ENCODE measurements at places on chromosomes 16 and 17.
A peak's percentile ranks its signal among the peaks of the same experiment; 100 is the strongest.

GRCh38 chr16:1225051-1225451 lies at the start of gene TPSG1:
Gene TPSG1, minus strand, starts transcription at chr16:1225268. Its CDS starts 16 bp downstream, at chr16:1225252.
- DNase-seq = no peak

DNA sequence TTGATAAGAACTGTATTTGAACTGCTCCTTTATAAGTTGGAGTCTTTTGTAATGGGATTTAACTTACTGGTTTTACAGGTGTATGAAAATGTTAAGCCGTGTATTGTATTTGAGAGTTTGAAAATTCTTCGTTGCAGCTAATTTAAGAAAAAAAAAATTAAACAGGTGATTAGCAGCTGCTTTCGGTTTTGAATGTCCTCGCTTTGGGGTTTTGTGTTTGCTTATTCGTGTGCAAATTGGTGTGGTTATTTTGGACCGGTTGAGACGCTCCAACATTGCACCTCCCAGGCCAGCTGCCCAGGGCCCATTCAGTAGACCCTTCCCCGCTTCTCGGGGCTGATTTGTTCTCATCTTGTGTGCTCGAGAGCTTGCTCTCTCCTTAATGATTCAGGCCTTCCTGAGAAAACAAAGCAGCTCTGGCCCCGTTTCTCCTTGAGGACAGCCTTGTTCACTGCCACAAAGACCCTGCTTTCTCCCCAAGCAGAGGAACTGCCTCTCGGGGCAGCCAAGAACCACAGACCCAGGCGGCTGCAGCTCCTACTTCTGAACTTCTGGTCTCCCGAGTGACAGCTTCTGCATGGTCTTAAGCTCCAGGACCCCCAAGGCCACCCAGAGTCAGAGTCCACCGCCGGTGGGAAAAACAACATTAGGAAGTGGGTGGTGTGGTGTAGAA lies 100.5 kb downstream of the MSI2 start:
- no peak for DNase-seq

DNA sequence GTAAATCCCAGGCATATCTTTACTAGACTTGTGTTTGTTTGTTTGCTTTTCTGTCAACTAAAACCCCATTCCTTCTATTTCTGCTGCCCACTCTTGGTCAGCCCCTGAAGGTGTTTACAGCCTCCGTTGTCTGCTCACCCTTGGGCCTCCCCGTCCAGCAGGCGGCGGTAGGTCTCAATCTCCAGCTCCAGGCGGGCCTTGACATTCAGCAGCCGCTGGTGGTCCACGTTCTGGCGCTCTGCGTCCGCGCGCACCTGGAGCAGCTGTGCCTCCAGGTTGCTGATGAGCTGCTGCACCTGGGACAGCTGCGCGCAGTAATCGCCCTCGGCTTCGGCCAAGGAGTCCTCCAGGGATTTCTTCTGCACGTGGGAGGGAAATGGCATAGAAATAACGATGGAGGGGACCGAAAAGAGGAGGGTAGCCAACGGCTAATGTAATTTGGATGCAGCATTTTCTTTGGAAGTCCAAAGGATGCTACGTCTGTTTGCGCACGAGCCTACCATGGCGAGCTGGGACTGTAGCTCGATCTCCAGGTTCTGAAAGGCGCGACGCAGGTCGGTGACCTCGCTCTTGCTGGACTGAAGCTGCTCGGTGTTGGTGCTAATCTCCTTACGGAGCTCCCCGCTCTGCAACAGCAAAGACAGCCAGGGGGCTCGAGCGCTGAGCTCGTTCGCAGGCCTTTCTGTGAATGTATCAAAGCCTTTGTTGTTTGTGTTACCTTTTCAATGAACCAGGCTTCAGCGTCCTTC lies 3.9 kb downstream of the KRT12 start:
- no peak for DNase-seq

- no peak for DNase-seq
These were observed 33.4 kb downstream of the PRMT7 start for GRCh38 chr16:68344252-68344651.

GRCh38 chr17:69870091-69870530 lies 204.9 kb upstream of the KCNJ16 start:
- no peak for DNase-seq

- DNase-seq = no peak
These were observed 123.0 kb downstream of the C16orf95 start for GRCh38 chr16:87194172-87194571.

DNA sequence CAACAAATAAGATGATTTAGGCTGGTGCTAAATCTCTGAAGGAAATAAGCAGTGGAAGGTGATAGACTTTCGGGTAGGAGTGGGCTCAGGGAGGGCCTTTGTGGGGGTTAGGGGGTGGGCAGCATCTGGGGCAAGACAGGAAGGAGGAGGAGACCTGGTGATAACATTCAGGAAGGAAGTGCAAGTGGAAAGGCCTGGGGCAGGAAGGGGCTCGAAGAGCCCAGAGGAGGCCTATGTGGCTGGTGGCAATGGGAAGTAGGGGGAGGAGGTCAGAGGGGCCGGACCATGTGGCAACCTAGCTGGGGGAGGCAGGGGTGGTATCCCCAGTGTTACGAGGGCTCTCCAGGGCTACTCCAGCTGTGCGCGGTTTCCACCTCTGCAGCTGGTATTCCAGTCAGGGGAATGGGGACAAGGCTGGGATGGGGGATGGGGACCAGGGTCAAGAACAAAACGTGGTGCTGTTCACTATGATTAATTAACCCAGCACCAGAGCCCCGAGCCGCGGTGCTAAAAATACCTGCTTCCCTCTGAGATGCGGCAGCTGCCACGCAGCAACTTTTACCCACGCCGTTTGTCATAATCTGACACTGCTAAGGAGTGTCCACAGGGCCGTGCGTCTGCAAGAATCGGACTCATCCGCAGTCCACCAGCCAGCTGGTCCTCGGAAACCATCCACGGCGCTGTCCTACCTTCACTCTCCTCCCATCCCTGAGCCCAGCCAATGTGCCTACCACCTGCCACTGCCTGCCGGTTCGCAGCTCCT lies 5.2 kb upstream of the CCDC182 start:
- no peak for DNase-seq

DNA sequence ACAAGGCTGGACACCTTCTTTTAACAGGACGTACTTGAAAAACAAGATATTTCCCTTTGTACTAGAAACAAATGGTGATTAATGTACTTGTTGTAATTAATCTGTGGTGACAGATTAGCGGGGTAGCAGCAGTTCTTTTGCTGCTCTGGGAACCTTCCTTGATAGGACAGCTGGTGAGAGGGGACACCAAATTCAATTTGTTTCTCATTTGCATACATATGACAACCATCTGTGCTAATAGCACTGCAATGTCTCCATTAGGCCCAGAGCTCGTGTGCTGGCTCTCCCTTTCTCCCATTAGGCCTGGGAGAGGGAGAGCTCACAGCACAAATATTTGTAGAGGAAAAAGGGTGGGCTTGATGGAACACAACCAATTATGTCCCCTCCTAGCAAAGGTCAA lies 221.0 kb upstream of the HS3ST3A1 start:
- DNase-seq = no peak

DNA sequence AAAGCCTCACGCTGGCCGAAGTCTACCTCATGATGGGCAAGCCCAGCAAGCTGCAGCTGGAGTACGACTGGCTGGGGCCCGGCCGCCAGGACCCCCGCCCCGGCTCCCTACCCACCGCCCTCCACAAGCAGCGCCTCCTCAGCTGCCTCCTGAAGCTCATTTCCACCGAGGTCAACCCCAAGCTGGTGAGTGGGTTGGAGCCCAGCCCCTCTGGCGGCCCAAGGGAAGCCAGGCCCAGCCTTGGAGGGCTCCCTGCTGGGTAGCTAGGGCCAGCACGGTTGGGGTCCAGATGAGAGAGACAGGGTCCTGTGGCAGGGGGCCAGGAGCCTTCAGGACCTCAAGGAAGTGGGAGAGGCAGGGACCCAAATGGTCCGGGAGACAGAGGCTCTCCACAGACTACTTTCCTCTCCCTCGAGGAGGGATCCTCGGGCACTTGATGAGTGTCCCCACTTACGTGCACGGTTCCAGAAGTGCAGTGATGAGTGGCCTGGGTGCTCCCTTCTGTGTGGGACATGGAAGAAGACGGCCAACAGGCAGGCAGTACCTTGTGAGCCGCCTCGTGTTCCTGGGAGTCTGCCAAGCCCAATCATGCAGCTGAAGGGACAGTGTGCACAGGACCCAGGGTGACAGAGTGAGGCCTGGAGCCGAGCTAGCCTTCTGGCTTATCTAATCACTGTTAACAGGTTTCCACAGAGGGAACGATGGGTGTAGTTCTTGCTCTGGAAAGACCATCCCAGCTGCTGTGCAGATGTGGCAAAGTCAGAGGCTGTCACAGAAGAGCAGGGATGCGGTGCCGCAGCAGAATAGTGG lies 21.1 kb upstream of the JPT2 start:
- no peak for DNase-seq

DNA sequence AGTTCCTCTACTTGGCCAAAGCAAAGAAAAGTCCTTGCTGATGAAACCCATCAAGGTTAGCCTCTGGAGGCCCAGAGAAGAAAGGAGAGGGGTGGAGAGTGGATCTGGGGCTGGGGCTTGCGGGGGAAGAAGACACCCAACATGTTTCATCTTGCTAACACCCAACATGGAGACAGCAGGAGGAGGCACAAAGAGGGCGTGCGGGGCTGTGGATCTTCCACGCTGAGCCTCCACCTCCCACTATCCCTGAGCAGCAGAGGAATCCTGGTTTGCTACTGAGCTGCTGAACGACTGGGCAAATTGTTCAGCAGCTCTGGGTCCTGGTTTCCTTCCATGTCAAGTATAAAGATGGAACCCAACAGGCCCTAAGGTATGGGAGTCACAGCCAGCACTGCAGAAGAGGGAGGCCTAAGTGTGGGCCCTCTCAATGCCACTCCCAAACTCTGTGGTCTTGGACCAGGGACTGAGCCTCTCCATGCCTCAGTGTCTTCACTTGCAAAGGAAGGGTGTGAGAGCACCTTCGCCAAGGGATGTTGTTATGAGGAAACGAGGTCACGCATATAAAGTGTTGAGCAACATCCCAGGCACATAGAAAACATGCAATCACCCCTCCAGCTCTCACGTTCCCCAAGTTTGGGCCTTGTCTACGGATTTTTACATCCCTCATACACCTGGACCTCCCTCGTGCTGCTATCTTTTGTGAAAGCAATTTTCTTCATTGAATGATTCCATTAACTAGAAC lies 122.5 kb downstream of the XYLT1 start:
- no peak for DNase-seq

- DNase-seq = peak; percentile 62
These were observed 585 bp downstream of the MLKL start for GRCh38 chr16:74700116-74700437.

- DNase-seq = no peak
These were observed 34.9 kb upstream of the C16orf78 start for GRCh38 chr16:49338611-49339265.

GRCh38 chr17:48351911-48352332 lies 78.1 kb downstream of the SKAP1 start:
- DNase-seq = no peak

- DNase-seq = no peak
These were observed 339 bp upstream of the SGCA start for GRCh38 chr17:50165466-50165865.

DNA sequence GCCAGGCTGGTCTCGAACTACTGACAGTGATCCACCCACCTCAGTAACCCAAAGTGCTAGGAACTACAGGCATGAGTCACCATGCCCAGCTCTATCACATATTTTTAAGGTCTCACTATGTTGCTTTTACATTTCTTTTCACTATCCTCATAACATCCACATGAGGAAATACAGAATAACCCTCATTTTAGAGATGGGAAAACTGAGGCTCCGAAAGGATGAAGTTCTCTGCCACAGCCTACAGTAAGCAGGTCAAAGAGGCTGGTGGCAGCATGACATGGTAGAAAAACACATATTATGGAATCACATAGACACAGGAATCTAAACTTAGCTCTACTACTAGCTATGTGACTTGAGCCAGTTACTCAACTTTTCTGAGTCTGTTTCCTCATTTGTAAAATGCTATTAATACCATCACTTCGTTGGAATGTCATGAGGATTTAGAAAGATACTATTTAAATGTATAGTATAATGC lies 32.2 kb downstream of the APPBP2 start:
- no peak for DNase-seq

DNA sequence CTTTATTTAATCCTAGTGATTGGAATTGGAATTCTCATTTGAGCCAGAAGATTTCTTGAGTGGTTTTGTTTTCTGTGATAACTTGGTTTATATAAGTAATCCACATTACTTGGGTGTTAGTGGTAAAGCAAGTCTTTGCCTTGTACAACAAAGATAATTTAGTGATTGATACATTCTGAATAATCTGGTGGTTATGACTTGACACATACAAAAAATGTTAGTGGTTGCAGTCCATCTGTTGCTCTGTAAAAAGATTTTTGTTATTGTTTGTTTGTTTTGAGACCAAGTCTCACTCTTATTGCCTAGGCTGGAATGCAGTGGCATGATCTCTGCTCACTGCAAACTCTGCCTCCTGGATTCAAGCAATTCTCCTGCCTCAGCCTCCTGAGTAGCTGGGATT lies 13.2 kb downstream of the OMG start:
- DNase-seq = no peak

DNA sequence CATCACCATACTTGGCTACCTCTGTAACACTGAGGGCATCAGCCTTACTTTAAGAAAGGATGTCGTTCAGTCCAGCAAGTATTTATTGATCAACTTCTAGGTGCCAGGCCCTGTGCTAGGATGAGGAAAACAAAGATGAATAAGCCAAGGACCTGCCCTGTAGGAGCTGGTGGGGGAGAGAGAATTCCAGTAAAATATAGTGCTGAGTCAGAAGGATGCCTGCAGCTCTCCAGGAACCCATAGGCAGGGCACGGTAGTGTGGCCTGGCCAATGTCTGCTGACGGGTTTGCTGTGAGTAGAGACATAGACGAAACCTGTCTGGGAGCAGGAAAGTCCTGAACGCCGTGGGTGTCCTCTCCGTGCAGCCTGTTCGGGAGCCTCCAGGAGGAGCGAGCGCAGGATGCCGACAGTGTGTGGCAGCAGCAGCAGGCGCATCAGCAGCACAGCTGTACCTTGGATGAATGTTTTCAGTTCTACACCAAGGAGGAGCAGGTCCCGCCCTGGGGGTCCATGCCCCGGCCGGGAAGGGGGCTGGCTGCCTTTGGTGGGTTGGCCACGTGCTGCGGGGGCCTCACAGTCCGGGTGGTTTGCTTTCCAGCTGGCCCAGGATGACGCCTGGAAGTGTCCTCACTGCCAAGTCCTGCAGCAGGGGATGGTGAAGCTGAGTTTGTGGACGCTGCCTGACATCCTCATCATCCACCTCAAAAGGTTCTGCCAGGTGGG lies 55.6 kb downstream of the USP43 start:
- DNase-seq = no peak

- peak; percentile 29 for DNase-seq
These were observed 7.4 kb downstream of the LASP1 start for GRCh38 chr17:38877130-38877851.

DNA sequence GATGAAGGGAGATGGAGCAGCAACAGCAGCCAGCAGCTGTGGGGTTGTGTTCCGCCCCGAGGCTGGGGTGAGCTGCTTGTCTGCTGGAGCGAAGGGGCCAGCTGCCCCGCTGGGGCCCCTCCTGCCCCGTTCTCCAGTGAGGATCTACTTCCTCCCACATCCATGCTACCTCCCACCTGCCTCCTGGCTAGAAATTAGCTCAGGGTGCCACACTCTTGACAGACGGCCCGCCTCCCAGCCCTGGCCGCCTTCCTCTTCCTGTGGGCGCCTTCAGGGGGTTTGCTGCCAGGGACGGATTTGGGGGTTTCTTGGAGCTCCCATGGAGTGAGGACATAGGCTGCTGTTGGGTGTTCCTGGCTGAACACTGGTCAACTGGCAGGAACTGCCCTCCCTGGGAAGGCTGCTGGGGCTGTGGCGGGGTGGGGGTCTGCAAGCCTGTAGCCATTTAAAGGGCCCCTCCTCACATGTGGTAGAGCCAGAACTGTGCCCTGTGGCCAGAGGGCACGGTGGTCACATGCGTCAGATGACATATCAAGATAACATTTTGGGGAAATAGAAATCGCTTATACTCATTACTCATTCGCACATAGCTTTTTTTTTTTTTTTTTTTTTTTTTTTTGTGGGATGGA lies 13.1 kb downstream of the TBC1D24 start:
- DNase-seq = no peak

GRCh38 chr16:66324815-66325515 lies 41.5 kb upstream of the CDH5 start:
- no peak for DNase-seq
